Pancreas (tissue), 10 donors: ENCODE measurements at places on chromosomes 12 and 14. TPM values are rescaled to one million over a fixed set of nuclear protein-coding genes. Genes with fewer than 3 reads are reported as not detected.

The IFT43 gene
- total RNA-seq = 14.2 TPM

The CIDEB gene
- 8.6 TPM for total RNA-seq

The PLEKHG7 gene
- 0.47 TPM for total RNA-seq

The PTPRR gene
- 0.24 TPM for total RNA-seq

The SIRT4 gene
- total RNA-seq = 2.4 TPM
